Hematopoietic multipotent progenitor cell (in vitro differentiated cells): ENCODE measurements at places on chromosomes 5 and 9. TPM values are rescaled to one million over a fixed set of nuclear protein-coding genes. Genes with fewer than 3 reads are reported as not detected.

Gene NXNL2
- total RNA-seq: 0.54 TPM

Gene PPP3R2
- total RNA-seq: not detected

Gene SOHLH1
- not detected for total RNA-seq

Gene CDHR2
- under 0.01 TPM for total RNA-seq

Gene NINJ1
- total RNA-seq: 63.8 TPM

Gene FOXI1
- total RNA-seq: not detected

Gene PTPRD
- total RNA-seq: 16.2 TPM

Gene GMCL2
- total RNA-seq: not detected

Gene IL9
- total RNA-seq: not detected

Gene FOXD4L6
- under 0.01 TPM for total RNA-seq

Gene PCSK1
- total RNA-seq: not detected

Gene KCNIP1
- total RNA-seq: under 0.01 TPM

Gene RANBP17
- total RNA-seq: 12.4 TPM

Gene ORM2
- not detected for total RNA-seq

Gene CCL28
- 8.9 TPM for total RNA-seq

Gene TICAM2
- under 0.01 TPM for total RNA-seq

Gene RGS3
- 34.7 TPM for total RNA-seq

Gene POU5F2
- 1.6 TPM for total RNA-seq

GRCh38 chr5:169547508-169547907 is 36.1 kb upstream of the SPDL1 start:
- DNase-seq: peak; percentile 34

GRCh38 chr5:18881615-18882014 is 1106.4 kb downstream of the CDH18 start:
- DNase-seq: no peak

DNA sequence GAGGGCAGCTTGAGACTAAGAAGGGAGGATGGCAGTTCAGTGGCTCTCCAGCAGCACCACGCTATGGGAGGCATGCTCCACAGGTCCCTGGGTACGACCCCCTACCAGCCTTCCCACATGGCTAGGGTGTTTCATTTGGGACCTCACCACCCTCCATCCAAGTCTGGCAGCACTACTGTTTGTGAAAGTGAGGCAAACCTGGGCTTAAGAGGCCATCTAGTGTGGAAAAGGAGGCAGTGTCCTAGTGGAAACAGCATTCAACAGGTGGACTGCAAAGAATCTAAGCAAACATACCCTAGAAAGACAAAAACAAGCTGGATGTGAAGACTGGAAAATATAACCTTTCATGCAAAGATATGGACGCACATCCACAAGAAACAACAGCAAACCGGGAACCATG is 4.8 kb upstream of the C5orf47 start:
- no peak for DNase-seq

DNA sequence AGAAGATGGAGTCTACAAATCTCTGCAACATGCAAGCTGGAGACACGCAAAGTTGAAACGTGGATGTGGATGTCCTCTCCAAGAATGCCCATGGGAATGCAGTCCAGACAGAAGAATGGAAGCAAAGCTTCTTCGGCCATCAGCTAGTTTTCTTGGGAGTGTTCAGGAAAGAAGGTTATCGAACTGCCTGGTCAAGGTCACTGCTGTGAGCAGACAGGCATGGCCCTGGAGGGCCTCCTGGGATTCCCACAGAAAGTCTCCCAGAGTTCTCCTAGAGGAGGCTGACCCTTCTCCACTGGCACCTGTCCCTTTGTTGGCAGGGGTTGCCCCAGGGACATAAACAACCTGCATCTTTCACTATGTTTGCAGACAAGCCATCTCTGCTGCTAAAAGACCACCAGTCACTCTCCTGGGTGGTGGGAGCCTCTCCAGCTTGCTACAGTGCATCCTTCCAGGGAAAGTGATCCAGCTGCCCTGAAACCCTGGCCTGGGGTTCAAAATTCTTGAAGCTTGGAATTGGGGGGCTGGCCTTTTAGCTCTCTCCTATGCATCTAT is 265.8 kb downstream of the SYK start:
- no peak for DNase-seq

- peak; percentile 41 for DNase-seq
Measured at GRCh38 chr5:157603333-157604190, 28.0 kb upstream of the ADAM19 start.

DNA sequence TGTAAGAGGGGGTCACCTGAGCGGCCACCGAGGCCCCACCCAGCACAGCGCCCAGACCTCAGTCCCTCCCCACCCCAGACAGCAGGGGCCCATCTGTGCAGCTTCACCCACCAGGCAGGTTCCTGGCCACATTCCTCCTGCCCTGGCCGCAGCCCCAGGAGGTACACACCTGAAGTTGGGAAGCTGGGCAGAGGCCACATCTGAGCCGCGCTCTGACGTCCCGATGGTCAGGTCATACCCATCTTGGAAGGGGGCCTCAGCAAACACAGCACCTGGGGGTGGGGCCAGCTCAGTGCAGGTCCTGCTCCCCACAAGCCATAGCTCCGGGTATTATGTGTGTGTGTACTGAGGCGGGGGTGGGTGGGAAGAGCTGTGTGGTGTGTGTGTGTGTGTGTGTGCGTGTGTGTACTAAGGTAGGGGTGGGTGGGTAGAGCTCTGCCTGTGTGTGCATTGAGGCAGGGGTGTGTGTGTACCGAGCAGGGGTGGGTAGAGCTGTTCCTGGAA is 5.6 kb downstream of the SPOUT1 start:
- DNase-seq: no peak

DNA sequence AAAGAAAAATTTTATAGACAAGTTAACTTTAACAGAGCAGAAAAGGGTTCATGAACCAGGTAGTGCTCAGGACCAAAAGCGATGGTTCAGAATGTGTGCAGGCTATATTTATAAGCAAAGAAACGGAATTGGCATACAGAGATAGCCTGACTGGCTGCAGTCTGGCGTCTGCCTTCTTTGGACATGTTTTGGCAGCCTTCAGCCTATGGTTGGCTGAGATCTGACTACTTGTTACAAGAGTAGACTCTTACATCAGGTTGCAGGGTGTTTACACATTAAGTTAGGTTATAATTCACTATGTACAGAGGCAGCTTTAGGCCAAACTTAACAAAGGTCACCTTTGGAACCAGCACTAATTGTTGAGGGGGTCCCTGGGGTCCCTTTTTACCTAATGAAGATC is 7.0 kb downstream of the NOP16 start:
- DNase-seq: no peak

GRCh38 chr5:71907001-71907588 is 188.0 kb downstream of the CARTPT start:
- DNase-seq: no peak

GRCh38 chr5:166957782-166958181 is 1333.7 kb upstream of the WWC1 start:
- no peak for DNase-seq

GRCh38 chr9:21316032-21316842 is 11.1 kb upstream of the IFNA5 start:
- no peak for DNase-seq

DNA sequence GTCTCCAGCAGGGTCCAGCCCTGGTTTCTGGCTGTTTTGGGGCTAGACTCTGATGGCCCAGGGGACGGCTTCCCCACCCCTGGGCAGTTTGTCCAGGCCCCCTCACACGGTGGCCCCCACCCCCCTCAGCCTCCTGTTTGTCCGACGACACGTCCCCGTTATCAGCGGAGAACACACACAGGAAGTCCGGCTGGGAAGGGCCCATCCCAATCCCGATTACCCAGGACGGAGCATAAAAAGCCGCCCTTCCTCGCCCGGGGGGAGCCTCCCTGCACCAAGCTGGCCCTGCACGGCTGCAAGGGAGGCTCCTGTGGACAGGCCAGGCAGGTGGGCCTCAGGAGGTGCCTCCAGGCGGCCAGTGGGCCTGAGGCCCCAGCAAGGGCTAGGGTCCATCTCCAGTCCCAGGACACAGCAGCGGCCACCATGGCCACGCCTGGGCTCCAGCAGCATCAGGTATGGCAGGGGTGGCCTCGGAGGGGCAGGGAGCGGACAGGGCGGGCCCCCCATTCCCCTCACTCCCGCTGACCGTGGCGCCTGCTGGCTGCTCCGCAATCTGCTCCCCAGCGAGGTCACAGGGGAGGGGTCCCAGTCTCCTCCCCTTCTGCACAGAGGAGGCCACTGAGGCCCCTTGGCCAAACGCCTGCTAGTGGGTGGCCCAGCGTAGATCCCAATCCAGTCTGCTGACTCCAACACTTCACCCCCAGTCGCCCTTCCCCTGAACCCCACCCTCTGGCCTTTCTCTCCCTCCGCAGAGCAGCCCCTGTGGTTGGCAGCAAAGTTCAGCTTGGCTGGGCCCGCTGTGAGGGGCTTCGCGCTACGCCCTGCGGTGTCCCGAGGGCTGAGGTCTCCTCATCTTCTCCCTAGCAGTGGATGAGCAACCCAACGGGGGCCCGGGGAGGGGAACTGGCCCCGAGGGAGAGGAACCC is at the start of gene EGFL7:
Gene EGFL7 (plus strand): TSS at position 261 of the 926 bp plus-strand sequence. CDS start 5,367 bp downstream, outside the sequence.
- DNase-seq: no peak

GRCh38 chr5:90941002-90941720 is 382.6 kb downstream of the ADGRV1 start:
- DNase-seq: no peak

DNA sequence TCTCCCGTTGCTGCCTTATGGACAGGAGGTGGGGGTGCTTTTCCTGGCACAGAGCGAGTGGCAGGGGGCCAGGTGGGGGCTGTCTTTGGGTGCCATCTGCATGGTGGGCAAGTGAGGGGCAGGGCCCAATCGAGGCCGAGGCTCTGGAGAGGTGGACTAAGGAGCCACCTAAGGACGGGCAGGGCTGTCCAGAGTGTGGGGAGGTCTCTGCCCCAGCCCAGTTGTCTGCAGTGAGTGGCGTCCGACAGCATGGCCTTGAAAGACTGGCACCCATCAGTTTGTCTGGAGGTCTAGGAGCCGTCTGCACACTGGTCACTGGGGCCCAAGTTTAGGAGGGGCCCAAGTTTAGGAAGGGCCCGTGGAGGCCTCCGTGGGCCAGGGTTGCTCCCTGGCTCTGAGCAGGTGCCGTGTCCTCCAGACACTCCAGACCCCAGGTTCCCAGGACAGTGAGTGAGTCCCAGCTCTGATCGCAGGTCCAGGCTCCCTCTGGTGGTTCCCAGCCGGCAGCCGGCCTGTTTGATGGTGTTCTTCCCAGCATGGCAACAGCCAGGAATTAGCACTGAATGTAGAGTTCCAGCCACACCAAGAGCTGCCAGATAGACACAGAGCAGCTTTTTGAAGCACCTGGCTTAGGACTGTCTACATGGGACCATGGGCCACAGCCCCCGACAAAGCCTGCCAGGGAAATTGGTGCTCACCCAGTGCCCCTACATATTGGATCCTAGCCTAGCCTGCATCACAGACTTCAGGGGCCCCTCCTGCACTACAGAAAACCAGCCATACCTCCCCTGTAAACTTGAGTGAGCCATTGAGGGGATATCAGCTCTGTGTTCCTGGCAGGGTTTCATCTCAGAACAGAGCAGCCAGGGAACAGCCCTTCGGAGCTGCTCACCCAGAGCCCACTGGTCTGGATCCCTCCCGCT is 120.9 kb downstream of the WNK2 start:
- DNase-seq: peak; percentile 31

DNA sequence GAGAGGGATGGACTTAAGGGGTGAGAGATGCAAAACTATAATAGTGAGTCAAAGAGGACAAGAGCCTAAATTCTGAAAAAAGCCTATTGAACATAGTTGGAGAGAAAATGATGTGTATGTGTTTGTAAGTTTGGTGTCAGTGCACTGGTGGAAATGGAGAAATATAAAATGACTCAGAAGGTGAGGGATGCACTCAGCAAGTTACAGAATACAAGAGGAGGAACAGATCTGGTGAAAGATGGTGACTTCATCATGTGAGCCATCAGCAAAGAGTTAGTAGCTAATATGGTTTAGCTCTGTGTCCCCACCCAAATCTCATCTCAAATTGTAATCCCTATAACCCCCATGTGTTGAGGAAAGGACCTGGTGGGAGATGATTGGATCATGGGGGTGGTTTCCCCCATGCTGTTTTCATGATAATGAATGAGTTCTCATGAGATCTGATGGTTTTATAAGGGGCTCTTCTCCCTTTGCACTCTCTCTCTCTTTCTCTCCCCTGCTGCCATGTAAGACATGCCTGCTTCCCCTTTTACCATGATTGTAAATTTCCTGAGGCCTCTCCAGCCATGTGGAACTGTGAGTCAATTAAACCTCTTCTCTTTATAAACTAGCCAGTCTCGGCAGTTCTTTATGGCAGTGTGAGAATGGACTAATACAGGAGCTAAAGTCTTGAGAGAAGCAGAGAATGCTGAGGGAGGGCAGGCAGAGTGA is 30.4 kb upstream of the FYB1 start:
- DNase-seq: no peak

- DNase-seq: no peak
Measured at GRCh38 chr5:174533751-174534241, 190.6 kb upstream of the MSX2 start.

GRCh38 chr5:32584646-32585045 is 711 bp upstream of the SUB1 start:
- no peak for DNase-seq

DNA sequence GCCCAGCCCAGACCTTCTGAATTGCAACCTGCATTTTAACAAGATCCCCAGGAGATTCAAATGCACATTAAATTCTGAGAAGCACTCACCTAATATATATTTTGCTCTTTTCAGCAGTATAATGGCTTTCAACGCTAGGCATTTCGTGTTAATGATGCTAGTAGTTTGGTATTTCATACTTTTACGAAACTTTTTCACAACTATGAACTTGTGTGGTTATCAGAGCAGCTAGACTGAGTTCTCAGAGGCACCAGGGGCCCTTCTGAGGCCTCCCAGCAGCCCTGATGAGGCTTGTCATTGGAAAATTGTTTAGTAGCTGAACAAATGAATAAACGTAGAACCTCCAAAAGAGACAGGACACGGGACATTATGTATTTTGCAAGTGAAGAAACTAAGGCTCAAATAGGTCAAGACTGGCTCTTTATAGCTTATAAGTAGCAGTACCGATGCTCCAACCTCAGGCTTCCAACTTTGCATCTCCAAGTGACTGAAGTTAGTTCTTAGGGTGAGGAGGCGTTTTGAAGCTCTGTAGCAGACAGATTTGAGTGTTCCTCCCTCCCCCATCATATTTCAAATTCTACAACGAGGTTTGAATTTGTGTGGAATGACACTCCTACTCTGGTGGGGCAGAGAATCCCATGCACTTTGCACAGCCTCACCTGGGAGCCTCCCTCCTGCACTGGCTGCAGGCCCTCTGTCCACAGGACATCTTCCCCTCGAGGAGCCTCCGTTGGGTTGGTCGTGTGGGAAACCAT is 121.1 kb upstream of the SLC25A48 start:
- no peak for DNase-seq

- no peak for DNase-seq
Measured at GRCh38 chr9:83570359-83570758, 32.2 kb upstream of the FRMD3 start.

DNA sequence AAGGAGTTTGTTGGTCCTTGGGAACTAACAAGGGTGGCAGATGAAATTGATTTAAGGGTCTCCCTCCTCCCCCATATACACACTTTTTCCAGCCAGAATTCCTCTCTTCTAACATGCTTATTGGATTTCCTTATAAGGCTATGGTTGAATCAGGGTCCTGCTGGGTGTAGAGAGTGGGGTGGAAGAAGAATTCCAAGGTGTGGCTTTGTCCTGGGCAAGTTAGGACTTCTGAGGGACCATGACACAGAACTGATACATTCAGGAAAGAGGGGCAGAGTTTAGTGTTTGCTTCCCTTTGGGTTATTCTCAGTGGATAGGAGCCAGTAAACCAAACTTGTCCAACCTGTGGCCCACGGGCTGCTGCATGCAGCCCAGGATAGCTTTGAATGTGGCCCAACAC is 116.5 kb downstream of the SNX18 start:
- no peak for DNase-seq

GRCh38 chr5:129114539-129115193 is 20.1 kb downstream of the ISOC1 start:
- DNase-seq: no peak
